ENCODE measurements at places on chromosomes 12 and 14.

DNA sequence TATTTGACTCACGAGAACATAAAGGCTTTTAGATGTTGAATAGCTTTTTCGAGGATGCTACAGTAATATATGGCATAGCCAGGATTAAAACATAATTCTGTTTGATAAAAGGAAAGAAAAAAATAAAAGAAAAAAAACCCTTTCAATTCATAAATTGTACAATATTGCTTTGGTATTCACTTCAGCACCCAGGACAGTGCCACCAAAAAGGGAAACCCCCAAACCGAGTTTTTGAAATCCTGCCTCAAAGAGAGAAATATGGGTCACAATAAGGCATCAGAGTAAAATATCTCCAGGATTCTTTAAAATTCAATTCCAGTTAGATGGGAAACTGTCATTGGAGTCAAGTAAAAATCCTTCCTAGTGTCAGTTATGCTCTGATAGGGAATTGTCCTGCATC, 551.2 kb upstream of the SEL1L start:
- no peak for DNase-seq

DNA sequence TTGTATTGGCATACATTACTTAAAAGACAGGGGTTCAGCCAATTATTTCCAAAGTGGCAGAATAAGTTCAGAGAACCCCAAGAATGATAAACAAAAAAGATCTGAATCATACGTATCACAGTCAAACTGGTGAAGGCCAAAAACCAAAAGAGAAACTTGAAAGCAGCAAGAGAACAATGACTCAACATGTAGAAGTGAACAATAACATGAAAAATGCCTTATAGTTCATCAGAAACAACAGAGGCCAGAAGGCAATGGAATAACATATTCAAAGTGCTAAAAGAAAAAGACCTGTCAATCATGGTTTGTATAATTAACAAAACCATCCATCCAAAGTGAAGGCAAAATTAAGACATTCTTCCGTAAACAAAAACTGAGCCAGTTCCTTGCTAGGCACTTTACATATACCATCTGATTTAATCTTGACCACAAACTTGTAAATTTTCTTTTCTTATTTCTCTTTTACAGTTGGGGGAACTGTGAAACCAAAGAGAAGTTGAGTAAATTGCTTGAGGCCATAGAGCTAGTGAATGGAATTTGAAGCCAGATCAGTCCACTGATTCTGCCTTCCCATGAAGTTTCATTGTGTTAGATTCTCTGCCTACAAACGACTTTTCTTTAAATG, 232.1 kb upstream of the SEL1L start:
- DNase-seq, result no peak

GRCh38 chr12:96472384-96472783, 17.0 kb upstream of the CFAP54 start:
- DNase-seq, result no peak

- no peak for DNase-seq
These were observed 816.9 kb downstream of the AACS start for GRCh38 chr12:125882141-125882540.

DNA sequence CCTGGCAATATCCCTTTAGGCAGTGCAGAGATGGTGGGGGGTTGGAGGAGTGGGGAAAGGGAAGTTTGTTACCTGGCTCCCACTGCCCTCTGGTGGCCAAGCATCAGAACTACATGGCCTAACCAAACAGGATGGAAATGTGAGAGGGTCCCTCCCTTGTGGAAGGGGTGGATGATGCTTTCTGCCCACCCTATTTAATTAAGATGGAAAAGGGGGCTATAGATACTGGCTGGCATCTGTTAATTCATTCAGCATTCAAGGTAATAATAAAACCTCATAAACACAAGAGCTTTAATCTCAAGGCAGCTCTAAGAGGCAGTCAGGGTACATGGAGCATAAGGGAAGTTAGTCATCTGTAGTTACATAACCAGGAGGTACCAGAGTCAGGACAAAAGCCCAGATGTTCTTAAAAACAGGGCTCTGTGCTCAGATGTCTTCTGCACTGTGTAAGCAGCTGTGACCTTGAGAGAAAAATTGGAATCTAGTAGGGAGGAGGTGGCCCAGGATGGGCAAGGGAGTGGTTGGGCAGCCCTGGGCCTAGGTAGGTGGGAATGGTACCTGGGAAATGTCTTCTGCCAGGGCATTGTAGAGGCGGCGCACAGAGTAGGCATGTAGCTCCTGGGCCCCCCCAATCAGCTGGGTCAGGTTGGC, 4.6 kb downstream of the AP1G2 start:
- DNase-seq, result peak; percentile 67

DNA sequence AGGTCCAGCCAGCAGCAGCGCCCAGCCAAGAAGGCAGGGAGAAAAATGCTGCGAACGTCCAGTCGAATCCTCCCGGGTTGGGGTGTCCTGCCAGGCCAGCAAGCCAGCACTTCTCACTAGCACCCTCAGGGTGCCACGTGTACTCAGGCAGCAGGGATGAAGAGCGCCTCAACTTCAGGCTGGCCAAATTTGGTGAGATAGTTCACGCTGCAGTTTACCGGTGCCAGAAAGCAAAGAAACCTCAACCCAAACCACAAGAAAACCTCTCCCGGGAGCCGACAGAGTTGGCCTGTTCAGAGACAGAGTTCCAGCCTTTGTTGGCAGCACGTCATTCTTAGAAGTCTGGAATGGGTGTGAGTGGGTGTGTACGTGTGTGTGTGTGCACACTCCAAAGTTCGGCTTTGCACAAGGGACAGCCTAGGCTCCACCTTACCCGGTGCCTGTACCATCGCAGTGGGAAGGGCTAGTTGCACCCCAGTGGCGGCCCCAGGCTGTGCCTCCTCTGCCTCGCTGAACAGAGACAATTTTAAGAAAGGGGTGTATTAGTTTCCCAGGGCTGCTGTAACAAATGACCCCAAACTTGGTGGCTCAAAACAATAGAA, 42.1 kb downstream of the ELK3 start:
- DNase-seq, result no peak

GRCh38 chr14:61253064-61253738, 27.9 kb downstream of the TMEM30B start:
- no peak for DNase-seq

GRCh38 chr14:56514663-56515371, 64.8 kb upstream of the TMEM260 start:
- peak; percentile 46 for DNase-seq

DNA sequence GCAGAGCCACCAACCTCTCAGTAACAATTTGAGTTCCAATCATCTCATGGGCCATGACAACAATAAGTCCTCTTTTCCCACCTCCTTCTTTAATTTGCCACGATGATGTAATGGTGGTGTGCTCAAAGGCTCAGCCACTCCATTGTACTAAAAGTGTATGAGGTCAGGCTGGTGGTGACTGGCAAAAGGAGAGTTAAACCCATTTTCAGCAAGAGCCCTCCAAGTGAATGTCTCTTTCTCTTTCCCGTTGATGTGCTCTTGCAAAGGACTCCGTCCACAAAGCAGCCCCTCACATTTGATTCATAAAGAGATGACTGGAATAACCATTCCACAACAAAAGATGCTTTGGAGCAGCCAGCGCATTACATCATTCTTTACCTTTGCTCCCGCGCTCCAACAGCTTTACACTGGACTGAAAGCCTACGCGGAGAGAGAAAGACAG, 41.6 kb downstream of the DUSP16 start:
- DNase-seq, result peak; percentile 57

DNA sequence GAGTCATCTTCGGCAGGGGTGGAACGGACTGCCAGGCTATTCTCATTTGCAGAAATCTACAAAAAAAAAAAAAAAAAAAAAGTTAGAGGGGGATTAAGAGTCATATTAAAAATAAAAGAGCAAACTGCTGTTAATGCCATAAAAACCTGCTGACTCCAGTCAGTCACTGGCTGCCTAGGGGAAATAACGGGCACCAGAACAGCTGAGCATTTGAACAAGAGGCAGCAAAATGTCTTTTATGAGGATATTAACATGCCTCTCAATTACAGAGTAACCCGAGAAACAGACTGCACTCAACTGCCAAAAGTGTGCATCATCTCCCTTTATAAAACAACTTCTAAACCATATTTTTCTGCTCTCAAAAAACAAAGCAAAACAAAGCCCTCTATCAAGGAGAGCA, 28.7 kb upstream of the CERS5 start:
- DNase-seq, result no peak

DNA sequence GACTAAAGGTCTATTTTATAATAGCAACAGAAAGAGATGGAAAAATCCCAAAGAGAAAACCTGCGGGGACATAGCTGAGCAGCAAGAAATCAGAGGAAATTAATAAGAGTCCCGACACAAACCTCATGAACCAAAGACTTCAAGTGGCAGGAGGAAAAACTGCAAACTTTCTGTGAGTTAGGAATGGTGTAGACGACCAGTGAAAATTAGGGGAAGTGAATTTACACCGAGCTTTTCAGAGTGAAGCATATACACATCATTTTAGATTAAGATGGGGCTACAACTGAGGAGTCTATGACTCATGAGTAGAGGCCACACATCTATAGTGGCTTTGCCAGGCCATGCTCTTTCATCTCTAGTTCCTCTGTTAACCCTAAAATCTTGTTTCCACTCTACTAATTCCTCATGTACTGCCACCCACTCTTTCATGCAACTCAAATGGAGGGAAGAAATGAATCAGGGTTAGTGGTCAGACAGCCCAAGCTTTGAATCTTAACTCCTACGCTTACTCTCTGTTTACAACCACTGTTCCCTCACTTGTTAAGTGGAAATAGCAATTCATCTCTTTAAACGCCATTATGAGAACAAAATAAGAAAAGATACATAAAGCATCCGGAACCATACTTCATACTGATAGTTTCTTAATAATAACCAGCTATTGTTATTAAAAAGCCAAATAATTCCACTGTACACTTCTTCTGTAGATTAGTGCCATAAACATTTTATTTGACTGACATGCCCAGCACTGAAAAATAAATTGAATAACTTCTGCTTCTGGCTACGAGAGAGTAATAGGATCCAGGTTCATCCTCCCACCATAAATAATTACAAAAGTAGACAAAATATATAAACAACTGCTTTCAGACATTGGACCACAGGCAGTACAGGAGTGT, 219.3 kb downstream of the RMST start:
- DNase-seq, result no peak

DNA sequence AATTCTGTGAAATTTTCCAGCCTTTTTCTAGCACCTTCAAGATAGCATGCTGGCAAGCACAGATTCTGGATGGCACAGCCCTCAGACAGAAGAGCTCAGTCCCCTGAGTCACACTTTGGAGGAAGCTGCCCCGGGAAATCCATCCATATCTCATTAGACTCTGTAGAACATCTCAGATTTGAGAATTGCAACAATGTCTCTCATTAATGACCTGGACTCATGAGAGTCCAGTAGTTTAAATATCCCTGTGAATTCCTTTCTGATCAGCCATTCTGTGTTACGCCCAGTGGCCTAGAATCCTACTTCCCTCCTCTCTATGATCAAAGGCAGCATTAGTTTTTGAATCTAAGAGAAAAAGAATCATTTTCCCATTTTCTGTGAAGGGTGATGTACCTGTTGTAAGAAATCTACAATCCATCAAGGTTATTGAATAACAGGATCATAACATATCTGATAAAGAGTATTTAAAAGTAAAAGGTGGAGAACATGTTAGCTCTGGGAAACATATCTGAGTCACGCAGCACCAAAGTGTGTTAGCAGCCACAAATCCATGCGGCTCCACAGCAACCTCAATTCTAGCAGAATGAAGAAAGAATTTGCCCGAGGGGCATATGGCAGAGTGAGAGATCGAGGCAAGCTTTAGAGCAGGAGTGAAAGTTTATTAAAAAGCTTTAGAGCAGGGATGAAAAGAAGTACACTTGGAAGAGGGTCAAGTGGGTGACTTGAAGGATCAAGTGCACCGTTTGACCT, 855.6 kb upstream of the TMEM132C start:
- no peak for DNase-seq
